ENCODE measurements at places on chromosomes 11 and 22. TPM values are rescaled to one million over a fixed set of nuclear protein-coding genes. Genes with fewer than 3 reads are reported as not detected.

DNA sequence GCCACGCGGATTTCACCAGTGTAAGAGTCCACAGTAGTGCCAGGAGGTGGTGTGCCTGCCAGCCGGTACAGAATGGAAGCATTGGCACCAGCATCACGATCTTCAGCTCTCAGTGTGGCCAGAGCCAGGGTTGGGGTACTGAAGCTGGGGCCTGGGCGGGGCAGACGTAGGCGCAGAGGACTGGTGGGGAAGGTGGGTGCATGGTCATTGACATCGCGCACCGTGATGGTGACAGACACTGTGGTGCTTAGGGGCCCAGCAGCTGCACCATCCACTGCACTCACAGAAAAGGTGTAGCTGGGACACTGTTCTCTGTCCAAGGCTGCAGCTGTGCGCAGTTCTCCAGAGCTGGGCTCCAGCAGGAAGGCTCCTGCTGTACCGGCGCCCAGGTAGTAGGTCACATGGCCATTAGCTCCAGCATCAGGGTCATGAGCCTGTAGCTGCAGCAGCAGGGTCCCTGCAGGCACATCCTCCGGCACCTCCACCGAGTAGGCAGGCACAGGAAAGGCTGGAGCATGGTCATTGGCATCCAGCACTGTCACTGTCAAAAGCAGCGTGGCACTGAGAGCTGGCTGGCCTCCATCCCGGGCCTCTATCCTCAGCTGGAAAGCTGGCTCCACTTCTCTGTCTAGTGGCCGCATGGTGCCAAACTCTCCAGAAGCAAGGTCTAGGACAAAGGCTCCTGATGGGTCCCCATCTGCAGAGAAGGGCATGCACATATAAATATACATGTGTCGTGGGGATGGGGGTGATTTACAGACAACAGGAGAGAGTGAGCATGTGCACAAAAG, 7.9 kb upstream of the TPP1 start:
- DNase-seq = no peak

DNA sequence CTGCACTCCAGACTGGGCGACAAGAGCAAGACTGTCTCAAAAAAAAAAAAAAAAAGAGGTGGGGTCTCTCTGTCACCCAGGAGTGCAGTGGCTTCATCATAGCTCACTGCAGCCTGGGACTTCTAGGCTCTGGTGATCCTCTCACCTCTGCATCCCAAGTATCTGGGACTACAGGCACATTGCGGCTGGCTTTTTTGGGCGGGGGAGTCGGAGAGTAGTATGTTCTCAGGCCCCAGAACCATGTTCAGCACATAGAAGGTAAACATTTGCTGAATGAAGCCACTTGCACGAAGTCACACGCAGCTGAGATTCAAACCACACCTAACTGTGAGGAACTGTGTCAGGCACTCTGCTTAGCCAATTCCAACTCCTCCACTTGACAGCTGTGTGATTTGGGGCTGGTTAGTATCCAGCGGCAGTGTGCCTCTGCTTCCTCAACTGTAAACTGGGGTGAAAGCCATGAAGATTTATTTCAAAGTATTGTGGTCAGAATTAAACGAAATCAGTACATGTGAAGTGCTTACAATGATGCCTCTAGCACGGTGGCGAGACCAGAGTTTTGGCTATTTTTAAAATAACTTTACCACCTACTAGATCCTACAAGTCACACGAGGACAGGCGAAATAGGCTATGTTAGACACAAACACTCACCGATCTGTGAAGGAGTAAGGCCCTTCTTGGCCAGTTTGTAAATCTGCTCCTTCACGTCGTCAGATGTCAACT, 789 bp downstream of the RPS13 start:
- DNase-seq = no peak

GRCh38 chr22:49505337-49506009, 322.2 kb downstream of the BRD1 start:
- DNase-seq = no peak

GRCh38 chr11:81839016-81839415, 894.6 kb downstream of the FAM181B start:
- DNase-seq = no peak

DNA sequence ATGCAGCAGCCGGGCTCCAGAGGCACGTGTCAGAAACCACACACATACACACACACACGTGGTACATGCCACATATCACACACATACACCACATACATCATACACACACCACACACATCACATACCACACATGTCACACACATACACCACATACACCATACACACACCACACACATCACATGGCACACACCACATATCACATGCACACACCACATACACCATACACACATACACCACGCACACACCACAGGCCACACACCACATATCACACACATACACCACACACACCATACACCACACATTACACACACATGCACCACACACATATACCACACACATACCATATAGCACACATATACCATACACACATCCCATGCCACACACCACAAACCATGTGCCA, 97.5 kb upstream of the PRR5 start:
- no peak for DNase-seq

DNA sequence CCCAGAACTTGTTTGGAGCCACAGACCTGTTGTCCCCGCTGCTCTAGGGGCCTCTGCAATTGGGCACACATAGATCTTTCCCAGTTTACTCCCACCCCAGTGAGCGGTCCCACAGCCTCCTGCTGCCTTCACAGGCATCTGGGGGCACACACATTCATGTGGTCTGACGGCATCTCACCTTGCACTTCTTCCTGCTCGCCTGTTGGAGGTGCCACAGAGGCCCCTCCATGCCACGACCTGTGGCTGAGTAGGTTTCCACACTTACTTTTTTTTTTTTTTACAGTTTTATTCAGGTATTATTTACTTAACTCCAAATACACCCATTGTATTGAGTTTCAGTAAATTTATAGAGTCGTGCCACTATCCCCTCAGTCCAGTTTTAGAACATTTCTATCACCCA, 68.9 kb upstream of the SEPTIN5 start:
- no peak for DNase-seq

DNA sequence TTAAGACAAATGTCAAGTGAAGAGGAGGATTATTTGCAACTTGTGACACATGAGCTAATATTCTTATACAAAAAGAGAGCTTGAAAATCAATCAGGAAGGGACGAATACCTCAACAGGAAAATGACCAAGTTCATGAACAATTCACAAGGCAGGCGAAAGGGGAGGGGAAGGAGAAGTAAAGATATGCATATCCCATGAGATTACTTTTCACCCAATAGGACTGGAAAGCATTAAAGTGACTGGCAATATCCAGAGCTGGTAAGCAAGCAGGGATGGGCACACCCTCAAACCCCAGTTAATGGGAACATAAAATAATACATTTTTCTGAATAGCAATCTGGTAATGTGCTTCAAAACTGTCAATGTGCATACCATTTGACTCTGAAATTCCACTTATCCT, 129.5 kb downstream of the SLC1A2 start:
- no peak for DNase-seq

DNA sequence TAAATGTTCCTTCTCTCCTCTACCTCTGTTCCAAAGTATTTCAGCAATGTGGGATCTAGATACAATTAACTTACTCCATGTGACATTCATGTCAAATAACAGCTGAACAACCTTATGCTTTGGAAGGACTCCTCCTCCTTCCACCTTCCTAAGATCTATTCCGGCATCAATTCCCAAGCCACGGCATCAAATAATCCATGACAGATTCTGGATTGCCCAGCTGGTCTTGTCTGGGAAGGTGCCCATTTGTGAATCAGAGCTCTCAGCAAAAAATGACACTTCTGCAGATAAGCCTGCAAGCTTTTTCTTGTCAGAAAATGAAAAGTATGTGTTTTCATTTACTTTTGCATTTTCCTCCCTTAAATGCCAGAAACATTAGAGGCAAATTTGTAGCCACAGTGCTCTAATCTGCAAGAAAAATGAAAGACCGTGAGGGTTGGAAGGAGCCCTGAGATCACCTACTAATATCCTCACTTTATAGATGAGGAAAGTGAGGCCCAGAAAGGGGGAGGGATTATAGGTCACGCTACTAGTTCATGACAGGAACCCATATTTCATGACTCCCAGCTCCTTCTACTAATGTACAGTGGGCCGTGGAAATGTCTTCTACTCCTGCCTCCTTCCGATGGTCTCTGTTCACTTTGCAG, 124.0 kb downstream of the ME3 start:
- no peak for DNase-seq

- no peak for DNase-seq
These were observed 54.3 kb upstream of the APOA1 start for GRCh38 chr11:116891746-116892145.

GRCh38 chr11:267491-267994, 10.7 kb upstream of the NLRP6 start:
- peak; percentile 54 for DNase-seq

GRCh38 chr11:70646272-70647049, 248.1 kb downstream of the CTTN start:
- DNase-seq = no peak

DNA sequence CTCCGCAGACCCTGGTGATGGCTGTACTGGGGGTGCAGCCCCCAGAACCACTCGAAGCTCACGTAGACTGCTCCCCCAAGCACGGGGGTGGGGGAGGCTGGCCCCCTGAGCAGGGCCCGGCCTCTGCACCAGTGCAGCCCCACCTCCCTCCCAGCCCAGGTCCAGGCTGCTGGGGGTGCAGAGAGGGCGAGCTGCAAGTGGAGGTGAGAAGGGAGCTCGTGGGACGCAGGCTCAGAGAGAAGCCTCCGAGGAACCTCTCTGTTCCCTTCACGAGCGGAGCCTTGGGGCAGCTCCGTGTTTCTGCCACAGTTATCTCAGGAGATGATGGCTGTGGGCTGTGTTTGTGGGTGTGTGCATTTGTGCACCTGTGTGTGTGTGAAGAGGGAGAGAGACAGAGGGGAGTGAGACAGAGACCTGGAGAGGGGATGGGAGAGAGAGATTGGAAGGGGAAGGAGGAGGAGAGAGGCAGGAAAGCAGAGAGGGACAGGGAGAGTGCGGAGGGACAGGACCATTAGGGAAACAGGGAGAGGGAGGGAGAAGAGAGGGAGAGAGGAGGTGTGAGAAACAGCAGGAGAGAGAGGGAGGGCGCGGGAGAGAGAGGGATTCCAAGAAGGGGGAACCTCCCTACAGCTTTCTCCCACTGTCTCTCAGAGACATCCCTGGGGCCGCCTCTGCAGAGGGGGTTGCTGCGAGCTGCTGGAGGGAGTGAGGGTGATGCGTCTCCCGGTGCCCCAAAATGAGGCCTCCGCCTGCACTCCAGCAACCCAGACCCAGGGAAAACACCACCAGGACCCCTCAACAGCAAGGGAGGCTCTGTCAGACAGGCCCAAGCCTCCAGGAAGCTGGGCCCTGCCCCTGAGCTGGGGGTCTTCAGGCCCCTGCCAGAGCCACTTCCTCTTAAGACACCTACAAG, 1488.6 kb downstream of the BRD1 start:
- DNase-seq = no peak

GRCh38 chr11:79101656-79102055, 339.2 kb downstream of the TENM4 start:
- no peak for DNase-seq

GRCh38 chr11:10637731-10638151, 55.8 kb downstream of the IRAG1 start:
- no peak for DNase-seq

GAS2 gene
- total RNA-seq = 2.7 TPM

POU2AF3 gene
- not detected for total RNA-seq

PRODH gene
- total RNA-seq = 7.0 TPM

CTSF gene
- total RNA-seq = not detected

P2RX6 gene
- total RNA-seq = 8.6 TPM

Data from Caki2 (cell line).